SK-N-DZ (cell line): ENCODE measurements at places on chromosomes 3 and 15.

DNA sequence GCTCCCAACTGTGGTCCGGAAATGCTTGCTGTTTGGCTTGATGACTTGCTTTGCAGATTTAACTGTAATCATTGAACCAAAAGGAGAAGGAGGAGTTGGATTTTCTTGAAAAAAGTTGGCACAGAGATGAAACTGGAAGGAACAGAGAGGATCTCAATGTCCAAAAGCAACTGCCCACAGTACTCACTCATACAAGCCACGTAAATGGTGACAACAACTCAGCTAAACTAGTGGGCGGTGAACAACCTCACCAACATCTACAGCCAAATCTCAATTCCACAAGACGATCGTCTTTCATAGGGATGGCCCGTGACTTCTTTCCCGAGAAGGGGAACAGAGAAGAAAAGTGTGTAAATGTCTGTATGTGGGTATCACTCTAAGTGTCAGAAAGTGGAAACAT, 48.1 kb downstream of the MYO5C start:
- DNase-seq, result no peak

- no peak for DNase-seq
These were observed 35.9 kb upstream of the CMSS1 start for GRCh38 chr3:99781761-99782160.

DNA sequence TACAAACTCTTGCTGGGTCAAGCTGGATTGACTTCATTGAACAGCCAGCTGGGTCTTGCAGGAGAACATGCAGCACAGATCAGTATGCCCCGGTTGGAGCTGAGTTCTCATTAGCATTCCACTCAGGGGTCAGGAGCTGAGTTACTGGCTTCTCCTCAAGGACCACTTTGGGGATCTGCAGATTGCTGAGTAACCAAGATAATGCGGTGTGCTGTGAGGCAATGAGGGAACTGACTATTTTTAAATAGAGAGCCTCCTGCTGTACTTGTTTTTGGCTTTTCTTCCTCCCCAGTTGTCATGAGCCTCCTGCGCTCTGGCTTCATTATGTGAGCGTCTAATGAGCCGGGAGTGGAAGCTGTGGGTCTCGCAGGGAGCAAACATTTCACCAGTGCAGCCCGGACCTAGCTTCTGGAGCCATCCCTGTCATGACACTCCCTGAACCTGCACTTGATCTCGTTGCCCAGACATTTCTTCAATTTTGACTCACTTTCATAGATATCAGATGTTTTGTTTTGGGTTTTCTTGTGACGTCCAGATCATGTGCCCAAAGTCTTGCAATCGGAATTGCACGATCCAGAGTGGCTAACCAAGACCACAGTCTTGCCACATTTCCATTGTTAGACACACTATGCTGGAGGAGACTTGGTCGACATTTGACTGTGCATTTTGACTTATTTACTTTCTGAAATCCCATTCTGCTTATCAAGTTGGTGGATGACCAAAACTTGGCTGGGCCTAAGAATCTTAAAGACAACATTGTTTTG, 327.2 kb downstream of the LRTM1 start:
- no peak for DNase-seq

DNA sequence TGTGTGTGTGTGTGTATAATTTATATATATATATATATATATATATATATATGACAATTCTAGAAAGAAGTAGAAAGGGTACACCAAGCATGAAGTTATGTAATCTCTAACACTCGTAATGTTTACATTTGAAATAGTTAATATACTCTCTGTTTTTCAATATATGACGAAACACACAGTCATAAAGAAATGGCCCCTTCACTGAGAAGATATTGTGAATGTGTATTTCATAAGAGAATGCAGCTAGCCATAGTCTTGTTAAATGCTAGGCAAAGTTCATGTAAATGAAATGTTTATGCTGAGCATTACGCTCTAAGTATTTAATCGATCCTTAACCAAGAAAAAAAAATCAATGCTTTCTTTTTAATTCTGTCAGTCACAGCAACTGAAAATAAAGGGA, 154.7 kb upstream of the TSPAN3 start:
- DNase-seq, result no peak

DNA sequence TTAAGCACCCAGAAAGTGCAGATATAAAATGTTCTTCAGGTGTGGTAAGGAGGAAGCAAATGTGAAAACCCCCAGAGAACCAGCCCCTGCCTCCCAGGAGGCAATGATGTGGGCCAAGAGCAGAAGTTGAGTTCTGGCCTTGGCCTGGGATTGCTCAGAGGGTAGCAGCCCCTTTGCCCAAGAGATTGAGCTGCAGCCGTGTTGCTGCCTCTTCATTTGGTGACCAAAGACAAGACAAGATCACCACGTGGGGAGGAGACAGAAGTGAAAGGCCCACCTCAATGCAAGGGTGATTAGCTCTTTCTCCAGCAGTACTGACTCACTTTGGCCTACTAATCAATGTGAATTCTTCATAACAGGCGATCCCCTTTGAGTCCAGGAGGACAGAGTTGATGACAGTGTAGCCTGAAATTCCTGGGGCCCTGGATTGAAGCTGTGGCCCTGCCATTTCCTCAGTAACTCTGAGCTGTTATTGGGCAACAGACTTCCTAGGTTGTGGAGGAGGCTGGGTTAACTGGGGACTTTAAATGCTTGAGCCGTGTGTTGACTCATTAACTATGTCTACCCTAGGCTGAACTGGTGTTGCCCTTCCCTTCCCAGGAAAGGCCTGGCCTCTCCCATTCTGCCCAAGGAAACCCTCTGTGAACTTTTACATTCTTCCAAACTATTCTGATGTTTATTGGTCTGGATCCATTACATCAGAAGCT, 86.5 kb downstream of the ST6GAL1 start:
- DNase-seq, result no peak

GRCh38 chr3:160758929-160759577, 3.0 kb downstream of the PPM1L start:
- DNase-seq, result no peak

GRCh38 chr3:128549283-128550112, 56.5 kb upstream of the GATA2 start:
- DNase-seq, result no peak

DNA sequence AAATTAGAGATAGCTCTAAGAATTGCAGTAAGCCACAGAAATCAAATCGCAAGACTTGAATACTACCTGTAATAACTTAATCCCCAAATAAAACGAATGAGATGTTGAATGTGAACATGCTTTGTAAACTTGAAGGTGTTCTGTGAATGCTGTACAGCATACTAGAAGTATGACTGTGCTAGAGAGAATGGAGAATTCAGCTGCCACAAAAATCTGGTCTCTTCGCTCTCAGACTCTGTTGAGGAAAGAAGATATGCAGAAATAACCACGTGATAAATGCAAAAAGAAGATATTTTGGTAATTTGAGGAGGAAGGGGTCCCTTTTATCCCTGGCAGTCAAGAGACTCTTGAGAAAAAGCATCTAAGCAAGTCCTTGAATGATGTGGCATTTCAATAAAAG, 37.3 kb downstream of the ZBTB38 start:
- no peak for DNase-seq

GRCh38 chr3:24628523-24629258, 134.0 kb upstream of the THRB start:
- DNase-seq, result no peak

- DNase-seq, result no peak
These were observed 41.0 kb upstream of the GP5 start for GRCh38 chr3:194439881-194440550.

DNA sequence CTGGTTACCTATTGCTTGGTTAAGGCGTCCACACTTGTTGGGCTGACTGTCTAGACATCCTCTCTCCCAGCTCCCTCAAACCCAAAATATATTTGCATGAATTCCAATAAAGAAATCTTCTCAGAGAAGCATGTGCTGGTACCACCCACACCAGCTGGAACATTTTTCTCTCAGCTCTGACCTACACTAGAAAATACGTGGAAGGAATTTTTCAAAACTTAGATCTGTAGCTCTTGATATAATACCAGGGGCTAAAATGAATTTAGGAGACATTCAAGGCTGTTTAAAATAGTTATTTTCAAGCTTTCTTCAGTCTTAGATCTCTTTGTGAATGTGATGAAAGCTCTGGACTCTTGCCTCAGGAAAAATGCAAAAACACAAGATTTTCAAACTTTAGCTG, 590.4 kb downstream of the PDCD6IP start:
- no peak for DNase-seq

- no peak for DNase-seq
These were observed 566.8 kb downstream of the NTRK3 start for GRCh38 chr15:87689716-87690115.

DNA sequence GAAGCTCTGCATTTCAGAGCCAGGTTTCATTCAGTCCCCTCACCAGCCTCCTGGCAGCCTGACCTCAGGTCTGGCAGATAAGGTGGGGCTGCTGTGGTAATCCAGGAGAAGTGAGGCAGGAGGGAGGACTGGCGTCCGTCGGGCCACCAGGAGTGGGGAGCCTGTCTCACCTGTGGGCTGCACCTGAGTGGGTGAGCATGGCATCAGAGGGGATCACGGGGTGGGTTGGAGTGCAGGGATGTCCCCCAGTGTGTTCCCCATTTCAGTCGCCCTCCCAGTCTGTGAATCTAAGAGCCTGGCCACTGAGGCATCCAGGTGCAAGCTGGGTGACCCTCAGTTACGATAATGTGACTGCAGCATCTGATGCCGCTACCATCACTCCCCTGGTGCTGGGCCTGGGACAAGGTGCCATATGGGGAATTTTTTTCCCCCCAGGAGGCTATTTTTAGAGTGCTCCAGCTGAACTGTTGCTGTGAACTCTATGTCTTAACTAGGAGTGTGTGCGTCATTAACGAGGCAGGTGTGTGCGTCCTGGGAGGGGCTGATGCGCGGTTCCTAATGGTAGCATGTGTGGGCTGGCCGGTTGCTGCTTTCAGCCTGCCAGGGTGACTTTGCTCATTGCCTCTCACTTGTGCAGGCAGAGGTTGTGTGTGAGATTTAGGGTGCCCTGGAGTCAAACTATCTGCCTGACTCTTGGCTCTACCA, 165.2 kb downstream of the SLCO3A1 start:
- DNase-seq, result no peak

- DNase-seq, result no peak
These were observed 92.9 kb downstream of the GPR156 start for GRCh38 chr3:120192159-120192558.
